ENCODE measurements at places on chromosomes 4 and X. TPM values are rescaled to one million over a fixed set of nuclear protein-coding genes. Genes with fewer than 3 reads are reported as not detected.

The BEX4 gene
- total RNA-seq: 46.4 TPM

The SMARCAD1 gene
- total RNA-seq: 28.1 TPM

The GSX2 gene
- total RNA-seq: not detected

The CD38 gene
- total RNA-seq: not detected

The SLC49A3 gene
- total RNA-seq: 2.9 TPM

The FANCB gene
- 5.9 TPM for total RNA-seq

The SYP gene
- 0.29 TPM for total RNA-seq

The GPR78 gene
- total RNA-seq: not detected

The SUPT20HL1 gene
- total RNA-seq: not detected

The GNL3L gene
- total RNA-seq: 21.6 TPM

The LARP7 gene
- total RNA-seq: 28.9 TPM

The PRRG3 gene
- not detected for total RNA-seq

The MID2 gene
- total RNA-seq: 6.1 TPM

The REPS2 gene
- total RNA-seq: 0.72 TPM

The TLR1 gene
- total RNA-seq: 0.98 TPM

The WDR17 gene
- 0.17 TPM for total RNA-seq

The EGF gene
- 0.46 TPM for total RNA-seq

The SPIN2A gene
- 0.14 TPM for total RNA-seq

The RAB41 gene
- not detected for total RNA-seq

The TACC3 gene
- total RNA-seq: 94.4 TPM

The CLNK gene
- not detected for total RNA-seq

The CXCL8 gene
- total RNA-seq: 24.9 TPM

The NALF2 gene
- 1.0 TPM for total RNA-seq

The CCDC149 gene
- total RNA-seq: 2.6 TPM

The ETNPPL gene
- total RNA-seq: not detected

The MAGEA11 gene
- not detected for total RNA-seq

The NXF2 gene
- total RNA-seq: not detected

The NDST3 gene
- total RNA-seq: not detected

The ARHGAP6 gene
- 2.0 TPM for total RNA-seq

The ANOS1 gene
- total RNA-seq: 2.3 TPM

The NLGN4X gene
- 0.69 TPM for total RNA-seq

The CT47A1 gene
- not detected for total RNA-seq

The NXF2B gene
- not detected for total RNA-seq

The CLDN34 gene
- not detected for total RNA-seq

The F8A2 gene
- not detected for total RNA-seq

The CWH43 gene
- total RNA-seq: 0.52 TPM

All from epithelial cell of proximal tubule (primary cell).